Pancreas (tissue), 10 donors: ENCODE measurements at places on chromosomes 6 and 20. TPM values are rescaled to one million over a fixed set of nuclear protein-coding genes. Genes with fewer than 3 reads are reported as not detected.

DNA sequence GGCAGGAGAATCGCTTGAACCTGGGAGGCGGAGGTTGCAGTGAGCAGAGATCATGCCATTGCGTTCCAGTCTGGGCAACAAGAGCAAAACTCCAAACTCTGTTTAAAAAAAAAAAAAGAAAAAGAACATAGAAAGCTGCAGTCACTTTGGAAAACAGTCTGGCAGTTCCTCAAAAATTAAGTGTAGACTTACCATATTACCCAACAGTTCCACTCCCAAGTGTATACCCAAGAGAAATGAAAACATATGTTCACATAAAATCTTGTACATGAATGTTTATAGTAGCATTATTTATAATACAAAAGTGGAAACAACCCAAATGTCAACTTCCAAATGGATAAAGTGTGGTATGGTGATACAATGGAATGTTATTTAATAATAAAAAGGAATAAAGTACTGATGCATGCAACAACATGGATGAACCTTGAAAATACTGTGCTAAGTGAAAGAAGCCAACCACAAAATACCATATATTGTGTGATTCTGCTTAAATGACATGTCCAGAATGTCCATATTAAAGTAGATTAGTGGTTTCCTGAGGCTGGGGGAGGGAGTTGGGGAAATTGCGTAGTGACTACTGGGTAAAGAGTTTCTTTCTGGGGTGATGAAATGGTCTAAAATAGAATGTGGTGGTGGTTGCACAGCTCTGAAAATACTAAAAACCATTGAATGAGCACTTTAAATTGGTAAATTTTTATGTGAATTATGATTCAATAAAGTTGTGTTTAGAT is 62.9 kb downstream of the SUN5 start:
- no peak overlapping the region for H3K27ac ChIP-seq
- H3K27me3 ChIP-seq = no peaks in the 10 kb centered on the region
- no peaks in the 10 kb centered on the region for H3K4me1 ChIP-seq
- H3K36me3 ChIP-seq = no peaks in the 10 kb centered on the region
- no peak overlapping the region for H3K4me3 ChIP-seq

- DNase-seq = no peak
- no peak overlapping the region for H3K4me3 ChIP-seq
- H3K4me1 ChIP-seq = no peaks in the 10 kb centered on the region
- no peaks in the 10 kb centered on the region for H3K27me3 ChIP-seq
- no peaks in the 10 kb centered on the region for H3K36me3 ChIP-seq
- no peak overlapping the region for H3K27ac ChIP-seq
These were observed 3.8 kb upstream of the AFG1L start for GRCh38 chr6:108291091-108291490.

DNA sequence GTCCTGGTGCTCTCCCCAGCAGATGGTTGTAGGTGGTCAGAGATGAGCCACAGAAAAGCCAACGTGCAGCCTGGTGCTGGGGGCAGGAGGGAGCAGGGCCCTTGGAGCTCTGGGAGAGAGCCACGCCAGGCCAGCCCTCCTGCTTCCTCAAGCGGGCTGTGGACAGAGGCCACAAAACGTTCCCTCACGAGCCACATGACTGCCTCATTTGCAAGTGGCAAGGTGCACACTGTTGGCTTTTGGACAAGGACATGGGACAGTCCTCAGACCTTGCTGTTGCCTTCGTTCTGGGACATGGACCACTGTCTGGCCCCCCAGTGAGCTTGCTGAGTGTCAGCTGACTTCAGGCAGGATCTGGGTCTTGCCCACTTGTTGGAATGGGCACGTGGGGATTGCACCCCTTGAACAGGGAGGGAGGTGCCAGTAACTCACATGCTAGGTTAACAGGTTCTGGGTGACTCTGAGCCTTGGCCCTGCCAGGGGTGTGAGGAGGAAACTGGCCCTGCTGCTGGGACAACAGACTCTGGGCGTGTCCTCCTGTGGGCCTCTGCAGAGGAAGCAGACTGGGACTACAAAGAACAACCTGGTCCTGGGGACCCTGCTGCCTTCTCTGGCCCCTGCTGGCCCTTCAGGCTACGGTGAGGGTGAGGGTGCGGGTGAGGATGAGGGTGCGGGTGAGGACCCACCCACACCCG is 2.6 kb downstream of the SLCO4A1 start:
- no peak overlapping the region for H3K27ac ChIP-seq
- no peak for DNase-seq
- H3K36me3 ChIP-seq = no peaks in the 10 kb centered on the region
- no peaks in the 10 kb centered on the region for H3K27me3 ChIP-seq

The TP53INP2 gene
- total RNA-seq = 4.8 TPM

DNA sequence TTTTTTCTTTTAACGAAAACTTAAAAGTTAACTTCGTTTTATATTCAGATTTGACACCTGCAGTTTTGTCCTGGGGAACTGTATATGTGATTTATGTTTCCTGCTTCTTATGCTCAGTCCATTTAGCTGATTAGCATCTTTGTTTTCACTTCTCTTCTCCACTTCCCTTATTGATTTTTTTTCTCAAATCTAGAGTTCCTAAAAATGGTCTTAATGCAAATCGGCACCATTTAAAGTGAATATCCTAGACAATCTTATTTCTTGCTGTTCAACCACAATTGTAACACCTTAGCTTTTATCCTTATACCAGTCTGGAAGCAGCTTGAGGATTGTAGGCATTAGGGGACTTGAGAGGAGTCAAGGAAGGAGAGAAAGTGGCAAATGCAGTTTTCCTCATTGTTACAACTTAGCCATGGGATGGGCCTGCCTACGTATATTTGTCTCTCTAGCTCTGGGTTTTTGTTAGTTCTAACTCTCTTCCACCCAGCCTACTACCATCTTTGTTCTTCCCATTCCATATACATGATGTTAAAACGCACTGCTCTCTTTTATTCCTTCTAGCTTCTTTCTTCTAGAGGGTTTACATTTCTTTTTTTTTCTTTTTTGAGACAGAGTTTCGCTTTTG is 8.5 kb downstream of the QRSL1 start:
- DNase-seq = no peak
- H3K4me3 ChIP-seq = no peak overlapping the region
- H3K27ac ChIP-seq = no peak overlapping the region
